ENCODE measurements at places on chromosomes 11 and 22.

DNA sequence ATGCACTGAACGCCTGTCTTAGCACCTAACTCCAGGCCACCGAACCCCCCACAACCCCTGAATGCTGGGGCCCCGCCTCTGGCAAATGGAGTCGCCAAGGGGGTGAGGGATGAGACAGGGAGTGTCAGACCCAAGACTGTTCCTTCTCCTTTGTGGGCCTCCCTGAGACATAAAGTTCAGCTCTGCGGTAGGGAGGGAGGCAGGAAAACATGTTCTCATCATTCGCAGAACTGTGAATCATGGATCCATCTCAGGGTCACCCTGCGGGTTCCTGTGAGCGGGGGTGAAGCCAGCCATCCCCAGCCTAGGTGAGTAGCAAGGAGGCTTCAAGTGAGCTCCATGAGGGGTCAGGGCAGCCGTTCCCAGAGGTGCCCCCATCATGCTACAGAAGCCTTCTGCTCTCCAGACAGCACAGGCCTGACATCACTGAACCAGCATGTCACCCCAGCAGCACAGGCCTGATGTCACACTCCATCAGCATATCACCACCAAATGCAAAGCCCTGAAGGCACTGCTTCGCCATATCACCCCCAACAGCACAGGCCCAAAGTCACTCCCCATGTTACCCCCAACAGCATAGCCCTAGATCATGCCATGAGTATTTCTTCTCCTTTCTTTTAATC, 27.2 kb downstream of the TMPRSS6 start:
- DNase-seq = no peak

DNA sequence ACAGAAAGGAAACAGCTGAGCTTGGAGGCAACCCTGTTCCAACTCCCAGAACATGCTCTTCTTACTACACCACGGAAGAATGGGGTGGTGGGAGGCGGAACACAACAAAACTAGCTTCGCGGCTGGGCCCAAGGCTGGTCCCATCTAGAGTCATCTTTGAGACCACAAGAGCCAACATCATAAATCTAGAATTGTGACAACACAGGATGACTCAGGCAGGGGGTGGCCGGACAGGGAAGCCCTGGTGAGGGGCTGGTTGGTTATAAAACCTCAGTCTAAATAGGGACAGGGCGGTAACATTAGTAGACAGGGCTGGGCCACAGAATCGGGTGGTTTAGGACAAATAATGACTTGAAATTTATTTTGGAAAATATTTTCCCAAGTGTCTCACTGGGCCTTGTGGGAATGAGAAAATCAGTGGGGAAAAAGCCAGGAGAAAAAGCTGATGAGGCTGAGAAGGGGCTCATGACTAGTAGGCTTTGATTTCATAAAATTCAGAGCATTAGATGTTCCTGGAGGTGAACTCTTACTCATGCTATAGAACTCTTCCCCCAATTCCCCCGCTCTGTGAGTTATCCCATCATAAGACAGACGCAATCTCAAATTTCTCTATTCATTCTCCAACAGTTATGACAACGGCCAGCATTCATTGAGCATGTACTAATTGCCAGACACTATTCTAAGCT, 151.8 kb upstream of the TIMP3 start:
- peak; percentile 87 for DNase-seq

- no peak for DNase-seq
Measured at GRCh38 chr11:65026810-65027209, 429 bp upstream of the SNX15 start.

DNA sequence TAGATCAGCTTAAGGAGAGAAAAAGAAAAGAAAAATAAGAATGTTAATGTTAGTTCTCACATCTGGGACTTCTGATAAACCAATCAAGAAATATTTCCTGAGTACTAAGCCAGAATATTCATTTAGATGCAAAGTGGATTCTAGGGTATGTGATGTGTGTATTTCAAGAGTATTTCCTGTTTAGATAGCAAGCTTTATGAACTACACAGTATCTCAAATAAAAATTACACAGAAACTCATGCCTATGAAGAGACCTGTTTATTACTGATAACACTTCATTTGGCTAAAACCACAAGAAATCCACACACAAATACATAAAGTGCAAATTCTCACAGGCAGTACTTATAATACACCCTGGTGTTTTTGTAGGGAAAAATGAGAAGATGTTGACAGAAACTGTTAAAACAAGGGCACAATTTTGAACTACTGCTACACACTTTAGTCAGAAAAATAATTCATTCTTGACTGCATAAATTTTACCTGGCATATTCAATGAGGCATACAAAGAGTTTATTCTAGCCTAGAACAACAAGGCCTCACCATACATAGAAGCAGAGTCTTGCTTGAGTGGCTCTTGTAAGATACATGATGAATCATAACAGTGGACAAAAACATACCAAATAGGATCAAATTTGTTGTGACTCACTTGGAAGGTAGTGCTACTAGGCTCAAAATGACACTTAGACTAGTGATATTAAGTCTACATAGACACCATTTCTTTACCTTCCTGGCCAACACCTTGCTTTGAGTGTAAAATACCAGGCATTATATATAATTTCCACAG, 18.8 kb upstream of the P4HA3 start:
- no peak for DNase-seq

DNA sequence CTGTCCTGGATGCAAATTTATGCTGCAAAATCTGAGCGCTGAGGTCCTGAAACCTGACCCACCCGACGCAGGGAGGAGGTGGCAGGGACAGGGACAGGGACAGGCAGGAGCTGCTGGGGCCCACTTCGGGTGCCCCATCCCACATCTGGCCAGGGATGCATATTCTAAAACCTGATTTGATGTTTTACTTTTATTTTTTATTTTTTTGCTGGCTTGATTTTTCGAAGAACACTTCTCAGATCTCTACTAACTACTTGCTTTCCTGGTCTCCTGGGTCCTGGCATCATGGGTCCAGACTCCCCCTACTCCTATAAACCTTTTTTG, 652 bp upstream of the PVALB start:
- no peak for DNase-seq

DNA sequence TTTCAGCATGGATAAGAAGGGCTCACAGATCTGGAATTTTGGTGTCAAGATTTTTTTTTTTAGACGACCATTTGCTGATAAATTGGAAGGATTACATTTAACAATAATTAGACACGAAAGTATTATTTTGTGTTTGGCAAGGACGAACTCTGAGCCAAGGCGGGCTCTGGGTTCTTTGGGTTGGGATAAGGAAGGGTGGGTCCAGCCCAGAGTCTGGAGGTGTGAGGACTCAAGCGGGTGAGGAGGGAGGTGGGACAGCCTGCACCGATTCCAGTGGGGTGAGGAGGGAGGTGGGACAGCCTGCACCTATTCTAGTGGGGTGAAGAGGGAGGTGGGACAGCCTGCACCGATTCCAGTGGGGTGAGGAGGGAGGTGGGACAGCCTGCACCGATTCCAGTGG, 4.1 kb downstream of the B3GAT1 start:
- no peak for DNase-seq

GRCh38 chr11:104238916-104239315, 75.0 kb upstream of the PDGFD start:
- no peak for DNase-seq

DNA sequence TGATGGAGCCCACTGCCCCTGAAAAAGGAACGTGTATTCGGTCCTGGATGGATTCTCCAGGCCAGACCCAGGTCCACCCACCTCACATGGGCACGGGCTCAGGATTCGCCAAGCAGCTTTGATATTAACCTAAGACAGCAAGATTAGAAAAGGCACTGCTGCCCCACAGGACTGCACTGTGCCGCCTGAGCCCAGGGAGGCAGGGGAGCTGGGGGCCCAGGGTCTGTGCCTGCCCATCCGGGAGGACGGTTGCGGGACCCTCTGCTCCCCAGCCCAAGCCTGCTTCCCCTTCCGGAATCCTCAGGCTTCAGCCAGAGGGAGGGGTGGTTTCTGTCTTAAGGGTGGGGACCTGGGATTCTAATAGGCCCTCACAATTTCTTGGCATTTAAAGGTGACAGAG, 13.5 kb upstream of the VSIG10L2 start:
- DNase-seq = no peak

DNA sequence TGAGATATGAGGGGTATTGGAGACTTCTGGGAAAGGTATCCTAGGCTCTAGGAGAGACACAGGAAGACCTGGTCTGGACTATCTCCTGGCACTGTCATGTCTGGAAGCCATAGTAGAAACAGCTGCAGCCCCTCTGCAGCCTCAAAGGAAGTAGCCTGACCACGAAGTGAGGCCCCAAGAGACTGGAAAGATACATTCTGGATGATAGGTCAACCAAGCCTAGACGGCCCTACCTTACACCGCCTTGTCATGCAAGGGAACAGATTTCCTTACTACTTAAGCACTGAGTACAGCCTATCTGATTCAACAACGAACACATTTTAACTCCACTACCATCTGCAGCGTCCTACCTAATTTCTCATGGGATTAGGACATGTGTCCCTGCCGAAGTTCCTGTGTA, 31.1 kb downstream of the UQCR10 start:
- DNase-seq = peak; percentile 87

- peak; percentile 59 for DNase-seq
Measured at GRCh38 chr11:124643605-124644425, 21.2 kb downstream of the TBRG1 start.

DNA sequence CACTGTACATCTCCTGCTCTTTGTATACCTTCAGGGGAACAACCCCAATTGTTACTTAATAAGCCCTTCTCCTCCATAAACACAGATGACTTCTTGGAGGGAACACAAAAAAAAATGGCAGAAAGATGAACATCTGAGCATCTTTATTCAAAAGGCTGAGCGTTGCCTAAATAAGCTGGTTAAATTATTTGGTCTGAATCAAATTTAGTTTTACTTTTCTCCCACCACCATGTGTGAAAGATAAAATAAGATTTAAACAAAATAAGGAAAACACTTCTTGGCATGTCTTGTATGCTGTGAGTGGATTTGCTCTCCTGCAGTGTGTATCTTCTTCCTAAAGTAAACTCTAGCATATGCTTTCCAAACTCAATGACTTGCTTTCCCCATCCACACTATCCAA, 137.9 kb downstream of the DCDC1 start:
- DNase-seq = no peak

- DNase-seq = no peak
Measured at GRCh38 chr11:44159848-44160721, 64.6 kb downstream of the EXT2 start.

DNA sequence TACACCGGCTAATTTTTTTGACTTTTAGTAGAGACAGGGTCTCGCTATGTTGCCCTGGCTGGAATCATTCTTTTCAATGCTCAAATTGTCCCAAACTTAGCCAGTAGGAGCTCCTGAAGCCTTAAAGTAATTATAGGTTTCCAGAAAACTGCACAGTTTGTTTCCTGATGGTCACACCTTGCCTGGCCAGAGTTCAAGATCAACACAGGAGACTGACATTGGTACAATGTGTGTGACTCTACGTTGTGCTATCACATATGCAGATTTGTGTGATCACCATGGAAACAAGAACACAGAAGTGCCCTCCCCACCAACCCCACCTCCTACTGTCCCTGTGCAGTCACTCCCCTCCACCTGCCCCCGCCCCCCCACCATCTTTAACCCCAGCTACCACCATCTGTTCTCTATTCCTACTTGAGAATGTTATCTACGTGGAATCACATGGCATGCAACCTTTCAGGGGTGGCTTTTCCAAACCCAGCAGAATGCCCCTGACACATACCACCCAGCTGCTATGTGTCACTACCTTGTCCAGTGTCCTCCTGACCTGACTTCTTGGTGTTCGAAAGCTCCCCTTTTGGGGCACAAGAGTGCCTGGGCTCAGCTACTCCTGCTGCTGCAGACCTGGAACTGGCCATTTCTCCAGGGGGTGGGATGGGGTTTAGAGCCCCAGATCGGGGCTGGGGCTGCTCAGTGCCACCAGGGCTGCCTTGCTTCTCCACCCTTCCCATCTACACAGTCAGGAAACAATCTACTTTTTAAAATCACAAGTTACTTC, 6.1 kb upstream of the NAP1L4 start:
- DNase-seq = no peak

GRCh38 chr22:49405590-49405989, 422.1 kb downstream of the BRD1 start:
- DNase-seq = no peak

DNA sequence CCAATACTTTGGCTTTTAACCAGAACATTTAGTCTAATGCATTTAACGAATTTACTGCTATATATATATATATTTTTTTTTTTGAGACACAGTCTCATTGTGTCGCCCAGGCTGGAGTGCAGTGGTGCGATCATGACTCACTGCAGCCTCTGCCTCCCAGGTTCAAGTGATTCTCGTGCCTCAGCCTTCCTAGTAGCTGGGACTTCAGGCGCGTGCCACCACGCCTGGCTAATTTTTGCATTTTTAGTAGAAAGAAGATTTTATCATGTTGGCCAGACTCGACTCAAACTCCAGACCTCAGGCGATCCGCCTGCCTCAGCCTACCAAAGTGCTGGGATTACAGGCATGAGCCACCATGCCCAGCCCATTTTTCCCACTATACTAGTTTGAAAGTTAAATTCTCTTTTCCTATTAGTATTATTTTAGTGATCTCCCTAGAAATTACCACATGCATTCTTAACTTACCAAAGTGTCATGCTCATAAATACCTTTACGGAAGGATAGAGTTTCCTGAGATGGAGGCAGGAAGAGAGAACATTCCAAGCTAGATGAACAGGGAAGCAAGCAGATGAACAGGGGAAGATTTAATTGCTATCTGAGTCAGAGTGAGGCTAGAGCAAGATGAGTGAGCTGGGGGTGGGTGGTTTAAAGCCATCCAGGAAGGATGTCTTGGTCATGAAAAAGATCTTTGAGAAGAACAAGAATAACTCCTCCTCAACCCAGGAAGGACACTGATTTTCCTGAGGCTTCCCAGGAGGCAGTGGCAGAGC, 4.4 kb upstream of the PGAP2 start:
- DNase-seq = no peak

DNA sequence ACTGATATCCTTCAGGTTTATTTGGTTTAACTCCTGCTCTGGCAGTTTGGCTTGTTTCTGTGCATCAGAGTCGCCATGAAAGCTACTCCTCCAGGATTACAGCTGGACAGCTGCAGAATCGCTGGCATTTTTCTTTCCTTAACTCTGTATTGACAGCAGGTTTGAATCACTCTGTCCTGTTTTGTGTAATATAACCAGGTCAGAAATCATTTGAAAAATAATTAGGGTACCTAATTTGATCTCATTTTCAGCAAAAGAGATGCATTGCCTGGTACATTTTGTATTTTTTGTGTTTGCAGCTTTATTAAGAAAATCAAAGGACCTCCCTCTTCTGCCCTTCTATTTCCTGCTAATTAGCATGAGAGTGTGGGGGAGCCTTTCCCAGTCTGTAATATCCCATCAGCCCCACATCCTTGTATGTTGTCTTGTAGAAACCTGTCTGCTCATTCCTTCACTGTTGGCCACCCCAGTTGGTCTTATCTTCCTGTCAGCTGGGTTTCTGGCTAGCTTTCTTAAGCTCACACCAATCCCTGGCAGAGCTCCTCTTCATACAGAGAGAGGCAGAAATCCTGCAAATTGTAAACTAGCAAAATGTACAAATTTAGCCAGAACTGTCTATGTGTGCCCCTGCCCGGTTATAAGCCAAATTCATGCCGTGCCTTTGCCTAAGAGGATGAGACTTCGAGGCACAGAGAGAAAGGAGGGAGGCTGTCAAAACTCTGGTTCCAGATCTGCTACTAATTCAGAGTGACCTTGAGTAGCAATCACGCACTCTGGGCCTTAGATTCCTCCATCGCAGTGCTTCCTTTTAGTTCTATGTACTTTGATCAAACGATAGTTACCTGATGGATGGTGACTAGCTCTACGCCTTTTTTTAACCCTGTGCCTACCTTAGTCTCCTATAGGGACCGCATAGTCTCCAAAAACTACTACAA, 200.6 kb downstream of the NAV2 start:
- DNase-seq = no peak

GRCh38 chr22:44723801-44724200, 21.8 kb downstream of the PRR5 start:
- DNase-seq = peak; percentile 25

GRCh38 chr11:24056051-24056450, 440.8 kb upstream of the LUZP2 start:
- peak; percentile 12 for DNase-seq

Measured in myocyte (in vitro differentiated cells).